ENCODE measurements at places on chromosomes 7 and 10.

- DNase-seq, result peak; percentile 62
Measured at GRCh38 chr7:112898432-112899290, 108.5 kb upstream of the TMEM168 start.

- no peak for DNase-seq
Measured at GRCh38 chr7:4017081-4017480, 665.0 kb upstream of the FOXK1 start.

DNA sequence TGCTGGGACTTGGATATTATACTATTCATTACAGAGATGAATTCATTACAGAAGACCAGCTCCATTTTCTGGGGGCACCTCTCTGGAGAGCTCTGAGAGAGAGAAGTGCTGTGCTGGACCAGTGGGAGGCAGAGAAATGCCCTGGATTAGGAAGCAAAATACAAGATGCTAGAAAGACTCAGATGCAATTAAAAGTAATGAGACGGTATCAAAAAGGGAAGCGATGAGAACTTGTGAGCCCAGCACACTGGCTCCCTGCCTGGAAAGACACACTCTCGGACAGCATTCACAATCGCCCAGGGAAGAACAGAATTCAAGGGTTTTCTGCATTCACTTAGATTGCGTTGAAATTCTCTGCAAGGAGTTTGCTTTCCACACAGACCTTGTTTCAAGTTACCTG lies 3.5 kb upstream of the FRAT2 start:
- DNase-seq, result no peak

DNA sequence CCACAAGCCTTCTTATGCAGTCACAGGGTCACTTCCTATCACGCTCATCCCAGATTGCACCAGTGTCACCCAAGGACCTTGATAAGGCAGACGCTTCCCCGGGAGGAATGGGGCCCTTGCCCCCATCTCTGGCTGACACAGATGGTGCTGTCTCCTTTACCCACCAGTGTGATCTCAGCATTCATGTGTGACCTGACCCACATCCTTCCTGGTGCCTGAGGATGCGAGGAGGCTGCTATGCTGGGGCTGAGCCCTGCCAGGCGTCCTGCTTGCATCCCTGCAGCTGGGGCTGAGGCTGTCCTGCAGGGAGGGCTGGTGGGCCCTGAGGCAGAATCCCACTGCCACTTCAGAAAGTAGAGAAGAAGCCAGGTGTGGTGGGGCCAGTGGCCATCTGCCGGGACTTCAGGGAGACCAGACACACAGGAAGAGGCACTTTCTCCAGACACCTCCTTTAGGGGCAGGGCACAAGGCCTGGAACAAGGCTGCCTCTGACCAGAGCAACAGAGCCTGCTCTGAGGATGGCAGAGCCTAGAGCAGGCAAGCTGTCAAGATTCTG lies 35.3 kb downstream of the RASGEF1A start:
- DNase-seq, result no peak

DNA sequence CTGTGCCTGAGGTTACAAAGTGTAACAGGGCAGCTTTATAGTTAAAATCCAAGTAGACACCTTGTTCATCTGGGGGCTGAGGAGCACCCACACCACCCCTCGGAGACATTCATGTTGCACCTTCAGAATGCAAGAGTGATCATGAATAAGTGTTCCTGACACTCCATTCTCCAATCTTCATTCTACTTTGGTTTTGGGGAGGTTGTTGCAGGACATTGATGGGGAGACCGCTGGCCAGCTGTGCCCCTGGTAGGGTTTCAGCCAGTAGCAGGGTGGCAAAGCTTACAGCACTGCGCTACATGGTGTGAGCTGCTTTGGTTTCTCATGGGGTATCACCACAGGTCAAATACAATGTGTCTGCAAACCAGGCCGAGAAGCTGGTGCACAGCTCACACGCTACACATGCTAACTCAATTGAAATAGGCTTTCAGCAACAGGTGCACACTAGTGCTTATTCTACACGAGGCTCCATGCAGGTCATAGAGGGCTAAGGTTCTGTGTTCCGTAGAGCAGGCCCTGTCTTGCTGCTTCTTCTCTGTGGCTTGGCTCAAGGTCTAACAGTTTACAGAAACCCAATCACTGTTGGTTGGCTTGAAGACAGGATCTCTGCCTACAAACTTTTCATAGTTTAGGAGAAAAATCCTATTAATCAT lies 317.4 kb upstream of the ZNF32 start:
- no peak for DNase-seq

DNA sequence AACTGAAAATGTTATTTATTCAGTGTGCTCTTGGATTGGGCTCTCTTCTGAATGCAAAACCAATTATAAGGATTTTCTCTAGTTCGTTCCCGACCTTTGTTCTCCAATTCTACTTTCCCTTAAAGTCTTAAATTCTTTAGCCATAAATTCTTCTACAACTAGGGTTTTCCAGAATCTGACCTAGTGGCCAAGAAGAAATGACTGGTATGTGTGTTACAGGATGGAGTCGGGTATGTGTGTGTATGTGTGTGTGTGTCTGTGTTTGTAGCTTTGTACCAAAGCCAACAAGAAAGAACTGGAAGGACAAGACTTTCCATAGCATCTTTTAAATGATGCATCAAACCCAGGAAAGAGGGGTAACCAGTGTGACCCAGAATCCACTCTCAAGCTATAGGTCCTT lies 25.8 kb upstream of the LEP start:
- peak; percentile 87 for DNase-seq

- DNase-seq, result no peak
Measured at GRCh38 chr10:117519879-117520278, 22.7 kb upstream of the EMX2 start.

GRCh38 chr10:62511238-62511637 lies 137.1 kb downstream of the ZNF365 start:
- DNase-seq, result no peak

DNA sequence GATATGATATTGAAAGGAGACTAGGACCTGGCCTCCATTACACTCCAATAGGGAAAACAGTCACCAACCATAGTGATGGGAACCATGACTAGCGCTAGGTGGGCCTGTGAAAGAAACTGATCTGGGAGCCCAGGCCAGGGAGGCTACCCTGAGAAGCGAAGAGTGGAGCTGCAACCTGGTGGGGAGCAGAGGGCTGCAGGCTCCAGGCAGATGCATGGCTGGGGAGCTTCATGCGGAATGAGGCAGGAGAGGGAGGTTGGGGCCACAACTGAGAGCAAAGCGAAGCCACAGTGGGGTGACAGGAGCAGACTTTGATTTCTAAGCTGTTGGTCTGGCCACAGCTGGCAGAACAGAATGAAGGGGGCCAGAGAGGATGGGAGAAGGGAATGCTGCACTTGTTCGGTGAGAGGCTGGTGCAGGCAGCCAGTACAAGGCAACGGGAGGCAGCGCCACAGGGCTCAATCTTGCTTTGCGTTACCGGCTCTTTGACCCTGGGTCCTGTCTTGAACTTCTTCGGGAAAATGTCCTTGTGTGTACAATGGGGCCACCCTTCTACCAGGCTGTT lies 88.4 kb downstream of the TACC2 start:
- DNase-seq, result no peak

- no peak for DNase-seq
Measured at GRCh38 chr10:120095875-120096274, 203.3 kb downstream of the SEC23IP start.

DNA sequence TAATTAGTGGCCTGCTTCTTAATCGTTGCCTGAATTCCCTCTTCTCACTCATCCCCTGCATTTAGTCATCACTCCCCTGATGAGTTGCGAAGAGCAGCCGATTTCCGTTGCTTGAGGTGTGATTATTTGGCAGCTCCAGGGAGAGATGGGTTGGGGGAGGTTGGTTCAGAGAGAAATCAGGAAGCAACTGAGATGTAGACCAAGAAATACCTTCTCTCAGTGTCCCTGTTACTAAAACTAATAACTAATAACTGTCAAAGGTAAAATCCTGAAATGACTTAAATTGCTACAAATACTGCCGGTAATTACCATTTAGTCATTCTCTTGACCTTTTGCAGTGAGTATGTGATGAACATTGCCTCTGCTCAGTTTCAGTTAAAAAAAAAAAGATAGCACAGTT lies 76.9 kb downstream of the ELMO1 start:
- DNase-seq, result no peak

- DNase-seq, result peak; percentile 82
Measured at GRCh38 chr7:22001345-22002004, 55.8 kb upstream of the CDCA7L start.

GRCh38 chr7:16587129-16587528 lies 58.4 kb downstream of the ANKMY2 start:
- DNase-seq, result no peak

GRCh38 chr10:68721673-68722335 lies 765 bp downstream of the CCAR1 start:
- peak; percentile 22 for DNase-seq

DNA sequence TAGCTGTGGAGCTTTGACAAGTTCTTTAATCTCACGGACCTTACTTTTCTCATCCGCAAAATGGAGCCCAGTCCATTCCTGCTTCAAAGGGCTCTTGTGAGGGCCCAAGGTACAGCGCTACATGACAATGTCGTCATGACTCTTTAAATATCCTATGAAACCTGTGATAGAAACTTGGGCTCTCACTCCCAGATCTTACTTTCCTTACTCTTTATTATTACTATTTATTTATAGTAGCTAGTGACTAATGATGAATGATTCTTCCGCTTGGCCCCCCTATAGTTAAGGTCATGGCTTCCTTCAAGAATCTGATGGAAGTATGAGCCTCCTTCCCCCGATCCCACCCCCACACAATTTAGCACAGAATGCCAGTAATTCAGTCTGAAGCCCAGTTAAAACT lies 41.9 kb downstream of the RBM20 start:
- DNase-seq, result no peak

DNA sequence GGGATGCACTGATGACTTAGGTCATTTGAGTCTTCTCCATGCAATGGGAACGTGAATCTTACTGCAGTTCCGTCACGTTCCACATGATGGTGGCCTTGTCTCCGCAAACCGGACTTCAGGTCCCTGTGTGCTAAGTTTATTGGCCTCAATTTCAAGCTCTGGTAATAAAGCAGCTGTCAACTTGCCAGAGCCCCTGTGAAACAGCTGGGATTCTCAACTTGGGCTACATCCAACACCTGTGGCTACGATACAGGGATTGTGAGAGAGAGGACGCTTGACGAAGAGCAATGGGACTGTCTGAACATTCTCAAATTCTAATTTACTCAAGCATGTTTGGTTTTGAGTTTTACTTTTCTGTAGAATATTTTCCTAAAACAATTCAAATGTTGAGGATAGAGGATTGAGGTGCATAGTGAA lies 174.2 kb downstream of the PTN start:
- peak; percentile 86 for DNase-seq

GRCh38 chr7:131606346-131607290 lies 50.2 kb upstream of the PODXL start:
- no peak for DNase-seq

DNA sequence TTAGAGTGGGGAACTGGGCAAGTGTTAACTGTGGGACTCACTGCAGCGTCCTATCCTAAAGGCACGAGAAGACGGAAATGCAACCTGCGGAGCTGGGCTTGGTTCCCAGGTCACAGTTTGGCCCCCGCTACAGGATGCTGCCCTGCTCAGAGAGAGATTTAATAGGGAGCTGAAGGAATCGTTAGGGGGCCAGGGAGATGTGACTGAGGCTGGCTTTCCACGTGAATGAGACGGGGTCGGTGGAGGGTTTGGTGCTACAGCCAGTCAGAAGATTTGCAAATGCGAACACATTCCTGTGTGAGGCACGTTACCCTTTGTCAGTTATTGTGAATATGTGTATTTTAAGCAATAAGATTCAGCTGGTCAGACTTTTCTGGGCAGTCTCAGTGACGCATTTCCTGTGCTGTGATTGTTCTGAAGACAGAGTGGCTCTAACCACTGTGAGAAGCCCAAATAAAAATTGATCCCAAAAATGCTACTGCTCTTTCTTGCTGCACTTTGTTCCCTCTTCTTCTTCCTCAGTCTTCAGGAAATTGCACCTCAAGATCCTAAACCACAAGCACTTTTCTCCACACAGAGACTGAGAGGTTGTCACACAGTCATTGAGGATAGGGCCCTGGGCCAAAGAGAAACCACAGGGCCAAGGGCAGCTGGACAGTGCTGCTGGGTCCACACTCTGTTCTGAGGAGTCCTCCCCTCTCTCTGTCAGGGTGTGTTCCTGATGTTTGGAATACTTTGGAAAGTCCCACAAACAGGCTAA lies 21.2 kb downstream of the CYP17A1 start:
- DNase-seq, result peak; percentile 94

GRCh38 chr10:77398558-77398957 lies 239.1 kb downstream of the KCNMA1 start:
- no peak for DNase-seq

DNA sequence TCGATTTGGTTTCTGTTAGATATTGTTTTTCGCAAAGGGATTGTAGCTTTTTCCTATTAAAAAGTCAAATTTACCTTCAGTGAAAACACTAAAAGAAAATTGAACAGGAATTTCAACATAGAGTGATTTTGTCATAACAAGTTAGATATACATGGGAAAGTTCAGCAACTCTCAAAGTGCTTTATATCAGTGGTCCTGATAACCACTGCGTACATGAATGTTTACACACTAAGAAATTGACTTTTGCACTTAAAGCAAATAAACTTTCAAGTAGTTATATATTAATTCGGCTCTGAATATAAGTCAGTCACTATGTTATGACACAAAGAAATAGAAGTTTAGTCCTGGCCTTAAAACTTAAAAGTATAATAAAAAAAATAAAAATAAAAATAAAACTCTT lies 101.3 kb upstream of the DKK1 start:
- DNase-seq, result no peak

DNA sequence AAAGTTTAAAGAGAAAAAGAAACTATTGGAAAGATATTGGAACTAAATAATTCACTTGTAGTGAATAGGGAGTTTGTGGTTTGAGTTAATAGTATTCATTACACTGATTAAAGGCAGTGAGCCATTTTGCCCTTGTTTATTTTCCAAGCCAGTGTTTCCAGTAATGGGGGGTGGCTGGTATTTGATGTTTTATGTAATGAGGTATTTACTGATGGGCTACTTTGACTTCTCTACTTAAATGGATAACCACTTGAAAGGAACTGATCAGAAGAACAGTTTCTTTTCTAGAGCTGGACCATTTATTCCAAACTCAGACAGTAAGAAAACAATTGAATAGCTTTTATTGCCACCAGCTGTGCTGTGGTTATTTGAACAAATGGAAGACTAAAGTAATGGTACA lies 227.0 kb upstream of the HDAC9 start:
- DNase-seq, result no peak

GRCh38 chr10:66167816-66168215 lies 758.0 kb upstream of the LRRTM3 start:
- DNase-seq, result no peak

DNA sequence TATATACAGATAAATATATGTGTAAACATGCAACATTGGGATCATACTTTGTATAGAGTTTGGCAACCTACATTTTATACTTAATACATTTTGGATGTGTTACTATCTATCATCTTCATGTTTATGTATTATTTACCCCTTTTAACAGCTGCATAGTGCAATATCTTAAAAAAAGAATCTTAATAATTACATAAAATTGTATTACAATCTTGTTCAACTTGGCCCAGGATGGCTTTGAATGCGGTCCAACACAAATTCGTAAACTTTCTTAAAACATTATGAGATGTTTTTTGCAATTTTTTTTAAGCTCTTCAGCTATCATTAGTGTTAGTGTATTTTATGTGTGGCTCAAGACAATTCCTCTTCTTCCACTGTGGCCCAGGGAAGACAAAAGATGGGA lies 26.3 kb upstream of the PRPS1L1 start:
- no peak for DNase-seq

GRCh38 chr7:1087465-1087814 lies 473 bp upstream of the GPER1 start:
- peak; percentile 12 for DNase-seq

Data from cardiac muscle cell (in vitro differentiated cells and primary cell).